ENCODE measurements at places on chromosomes 12 and 14.

GRCh38 chr14:69712599-69713088, 54.3 kb upstream of the SRSF5 start:
- DNase-seq, result peak; percentile 44

DNA sequence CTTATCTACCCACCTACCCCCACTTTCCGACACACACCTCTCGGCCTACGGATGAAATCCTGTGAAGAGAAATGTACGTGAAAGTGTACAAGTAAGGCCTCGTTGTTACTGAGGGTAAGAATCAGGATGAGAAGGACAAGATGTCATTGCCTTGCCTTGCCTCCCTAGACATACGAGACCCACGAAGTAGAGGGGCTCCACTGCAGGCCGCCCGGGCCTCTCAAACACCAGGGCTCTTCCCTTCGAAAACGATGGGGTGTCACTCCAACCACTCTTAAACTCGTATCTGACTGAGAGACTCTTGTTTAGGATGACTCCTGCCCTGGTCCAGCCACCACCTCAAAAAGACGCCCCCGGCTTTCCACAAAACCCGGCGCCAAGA, 498 bp downstream of the RACGAP1 start:
- peak; percentile 24 for DNase-seq

- DNase-seq, result no peak
These were observed 10.5 kb downstream of the PLD4 start for GRCh38 chr14:104935026-104935650.

DNA sequence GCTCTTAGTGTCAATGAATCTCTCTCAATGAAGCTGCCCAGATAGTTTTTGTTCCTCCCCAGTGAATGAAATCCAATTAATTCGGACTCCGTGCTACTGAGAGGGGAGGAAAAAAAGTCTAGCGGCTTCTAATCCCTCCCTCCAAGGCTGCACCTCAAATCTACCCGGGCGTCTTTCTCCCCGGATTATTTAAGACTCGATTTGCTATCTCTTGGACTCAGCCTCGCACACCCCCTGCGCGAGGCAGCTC, 134 bp downstream of the DUSP6 start:
- DNase-seq, result no peak

- no peak for DNase-seq
These were observed 42.4 kb downstream of the ERH start for GRCh38 chr14:69355607-69356281.

Measured in NCI-H2081 (cell line).